ENCODE measurements at places on chromosomes 6 and 20.

DNA sequence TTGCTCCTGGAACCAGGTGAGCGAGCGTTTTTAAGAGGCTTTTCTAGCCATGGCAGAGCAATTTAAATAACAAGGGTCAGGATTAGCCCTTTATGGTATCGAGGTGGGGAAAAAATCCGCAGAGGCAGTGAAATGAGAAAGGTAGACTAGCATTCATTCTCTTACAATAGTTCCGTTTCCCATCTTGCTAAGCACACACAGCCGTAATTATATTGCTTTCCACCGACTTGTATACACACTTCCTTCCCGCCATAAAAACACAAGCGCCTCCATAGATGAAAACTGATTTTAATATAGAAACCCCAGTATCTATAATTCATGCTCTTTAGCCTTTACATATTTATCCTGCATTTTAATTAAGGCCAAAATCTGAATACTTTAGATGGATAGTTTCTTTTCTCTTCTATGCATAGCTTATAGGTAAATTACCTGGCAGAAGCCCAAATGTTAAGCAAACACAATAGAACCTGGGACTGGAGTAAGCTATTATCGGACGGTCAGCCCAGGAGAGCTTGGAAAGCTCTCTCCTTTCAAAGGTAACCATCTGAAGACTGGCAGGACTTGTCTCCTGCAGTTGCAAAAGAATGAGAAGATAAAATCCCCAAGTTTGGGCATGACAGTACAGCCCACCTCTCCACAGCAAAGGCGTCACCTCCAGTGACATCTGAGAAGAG, 90.9 kb upstream of the MC3R start:
- DNase-seq = no peak

DNA sequence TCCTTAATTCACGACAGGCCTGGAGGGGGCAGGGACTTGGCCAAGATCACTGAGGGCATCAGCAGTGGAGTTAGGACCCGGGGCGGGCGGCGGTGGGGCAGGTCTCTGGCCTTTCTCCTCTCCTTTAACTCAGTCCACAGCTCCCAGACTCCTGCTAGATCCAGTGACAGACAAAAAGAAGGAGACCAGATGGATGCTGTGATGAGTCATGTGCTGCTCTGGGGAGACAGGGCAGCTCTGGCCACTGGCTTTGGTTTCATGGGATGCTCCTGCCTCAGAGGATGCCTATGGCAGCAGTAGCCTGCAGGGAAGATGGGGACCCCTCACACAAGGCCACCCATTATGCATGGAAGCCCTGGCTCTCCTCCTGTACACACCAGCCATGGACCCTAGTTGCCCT, 20.5 kb downstream of the EPB41L1 start:
- DNase-seq = no peak

DNA sequence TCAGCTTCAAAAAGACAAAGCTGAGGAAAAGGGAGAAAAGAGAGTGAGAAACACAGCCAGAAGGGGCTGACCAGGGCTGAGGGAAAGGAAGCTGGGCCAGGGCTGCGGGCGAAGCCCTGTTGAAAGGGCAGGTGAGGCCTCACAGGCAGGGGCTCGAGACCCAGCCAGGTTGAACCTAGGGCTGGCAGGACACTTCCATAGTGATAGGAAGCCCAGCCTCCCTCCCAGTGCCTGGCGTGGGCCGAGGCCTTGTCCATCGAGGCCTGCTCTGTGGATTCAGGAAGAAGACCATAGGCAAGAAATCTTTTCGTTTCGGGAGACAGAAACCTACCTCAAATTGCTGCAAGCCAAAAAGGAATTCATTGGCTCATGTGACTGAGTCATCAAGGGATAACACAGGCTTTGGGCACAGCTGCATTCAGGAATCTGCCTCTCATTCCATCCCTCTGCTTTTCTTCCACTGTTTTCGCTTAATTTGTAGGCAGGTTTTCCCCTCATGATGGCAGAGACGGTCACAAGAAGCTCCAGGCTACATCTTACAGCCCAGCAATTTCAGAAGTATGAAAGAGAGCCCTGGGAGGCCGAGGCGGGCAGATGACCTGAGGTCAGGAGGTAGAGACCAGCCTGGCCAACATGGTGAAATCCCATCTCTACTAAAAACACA, 311.1 kb upstream of the SULF2 start:
- no peak for DNase-seq

- DNase-seq = no peak
Observed at GRCh38 chr6:109069746-109070145, 24.9 kb downstream of the SESN1 start.

DNA sequence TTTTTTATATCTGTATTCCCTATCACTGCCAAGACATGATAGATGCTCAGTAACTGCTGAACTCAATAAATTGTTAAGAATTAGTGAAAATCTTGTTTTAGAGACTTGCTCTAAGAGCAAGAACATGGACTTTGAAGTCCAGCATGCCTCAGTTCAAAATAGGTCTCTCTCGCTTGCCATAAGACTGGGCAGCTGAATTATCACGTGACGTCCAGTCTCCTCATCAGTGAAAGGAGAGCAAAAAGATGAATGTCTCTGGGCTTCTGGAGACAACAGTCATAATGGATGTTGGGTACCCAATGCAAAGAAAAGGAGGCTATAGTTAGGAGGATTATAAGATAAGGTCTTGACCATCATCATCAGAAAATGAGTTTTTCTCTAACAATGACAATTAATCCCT, 82.1 kb downstream of the IYD start:
- no peak for DNase-seq

DNA sequence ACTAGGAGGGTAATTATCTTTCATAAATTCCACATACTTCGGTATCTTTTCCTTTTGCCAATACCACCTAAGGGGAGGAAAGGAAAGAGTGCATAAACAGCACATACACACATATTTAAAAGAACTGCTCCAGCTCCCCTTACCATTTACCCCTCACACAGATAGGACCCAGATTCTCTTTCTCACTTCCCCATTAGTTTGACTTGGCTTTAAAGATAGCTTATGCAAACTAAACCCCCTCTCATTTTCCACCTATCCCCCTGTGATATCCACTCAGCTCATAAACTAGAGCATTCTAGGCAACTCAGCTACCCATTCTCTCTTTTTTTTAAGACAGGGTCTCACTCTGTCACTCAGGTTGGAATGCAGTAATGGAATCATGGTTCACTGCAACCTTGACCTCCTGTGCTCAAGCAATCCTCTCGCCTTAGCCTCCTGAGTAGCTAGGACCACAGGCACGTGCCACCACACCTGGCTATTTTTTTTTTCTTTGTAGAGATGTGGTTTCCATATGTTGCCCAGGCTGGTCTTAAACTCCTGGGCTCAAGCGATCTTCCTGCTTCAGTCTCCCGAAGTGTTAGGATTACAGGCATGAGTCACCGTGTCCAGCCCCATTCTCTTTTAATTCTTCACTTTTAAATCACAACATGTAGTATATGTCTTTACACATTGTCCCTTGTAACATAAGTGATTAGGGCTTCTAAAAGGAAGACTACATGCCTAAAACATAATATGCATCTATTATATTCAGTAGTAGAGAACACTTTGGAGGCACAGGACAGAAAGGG, 4.0 kb downstream of the FUCA2 start:
- no peak for DNase-seq

DNA sequence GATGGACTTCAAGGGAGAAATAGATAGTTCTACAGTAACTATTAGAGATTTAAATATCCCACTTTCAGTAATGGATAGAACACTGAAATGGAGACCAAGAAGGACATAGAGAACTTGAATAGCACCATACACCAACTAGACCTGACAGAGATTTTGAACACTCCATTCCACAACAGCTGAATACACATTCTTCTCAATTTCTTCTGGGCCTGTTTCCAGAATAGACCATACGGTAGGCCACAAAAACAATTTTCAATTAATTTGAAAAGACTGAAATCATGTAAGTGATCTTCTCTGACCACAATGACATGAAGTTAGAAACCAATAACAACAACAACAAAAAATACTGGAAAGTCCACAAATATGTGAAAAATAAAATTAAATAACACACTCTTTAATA, 979.1 kb upstream of the FLRT3 start:
- no peak for DNase-seq

DNA sequence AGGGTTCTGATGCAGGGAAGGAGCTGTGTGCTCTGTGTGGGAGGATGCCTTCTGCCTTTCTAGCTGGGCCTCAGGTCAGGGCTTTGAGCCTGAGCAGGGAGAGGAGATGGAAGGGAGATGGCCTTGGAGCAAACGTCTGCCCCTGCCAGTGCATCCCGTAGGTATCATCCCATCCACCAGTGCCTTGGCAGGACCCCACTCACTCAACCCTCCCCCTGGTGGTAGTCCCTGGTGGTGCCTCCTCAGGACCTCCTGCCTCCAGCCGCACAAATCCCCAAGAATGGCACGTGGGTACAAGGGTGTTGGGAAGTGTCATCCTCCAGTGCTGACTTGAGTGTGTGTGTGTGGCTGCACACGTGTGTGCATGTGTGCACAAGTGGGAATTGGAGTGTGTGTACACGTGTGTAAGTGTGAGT, 23.1 kb upstream of the MICB start:
- DNase-seq = no peak

All from AG04450 (cell line).